ENCODE measurements at places on chromosomes 16 and 17.
A peak's percentile ranks its signal among the peaks of the same experiment; 100 is the strongest.

DNA sequence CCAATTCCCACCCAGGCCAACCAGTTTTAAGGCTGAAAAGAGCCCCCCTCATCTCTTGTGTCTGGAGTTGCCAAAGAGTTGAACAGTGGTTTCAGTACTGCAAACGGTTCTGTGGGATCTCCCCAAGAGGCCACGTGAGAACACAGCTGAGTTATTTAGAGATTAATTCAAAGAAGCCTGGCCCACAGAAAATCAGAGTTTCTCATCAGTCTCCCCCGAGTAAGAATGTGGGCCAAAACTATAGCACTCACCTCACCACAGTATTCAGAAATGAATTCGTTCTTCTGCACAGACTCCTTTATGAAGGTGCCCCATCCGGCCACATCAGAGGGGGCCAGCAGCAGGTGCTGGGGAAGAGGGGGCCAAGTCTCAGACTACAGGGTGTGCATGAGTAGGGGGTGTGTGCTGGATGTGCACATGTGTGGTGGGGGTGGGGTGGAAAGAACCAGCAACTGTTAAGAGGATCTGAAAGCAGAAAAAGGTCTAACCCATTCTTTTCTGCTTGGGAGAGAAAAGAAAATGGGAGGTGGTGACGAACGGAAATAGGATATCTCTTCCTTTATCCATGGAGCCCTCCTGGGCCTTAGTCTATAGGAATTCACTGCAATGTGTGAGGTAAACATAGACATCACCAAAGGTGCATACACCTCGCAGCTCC lies 22.6 kb downstream of the CNTNAP1 start:
- peak; percentile 95 for ATAC-seq

GRCh38 chr17:199806-200545 lies 18.5 kb upstream of the DOC2B start:
- peak; percentile 24 for ATAC-seq

- peak; percentile 5 for ATAC-seq
Measured at GRCh38 chr16:85288341-85288868, 176.1 kb upstream of the CIBAR2 start.

GRCh38 chr17:49835472-49835871 lies 12.4 kb downstream of the TAC4 start:
- no peak for ATAC-seq
